Inflammatory macrophage treated with lipopolysaccharide for 1 hour (primary cell): ENCODE measurements at places on chromosomes 6 and 20.

GRCh38 chr20:56440346-56441007 is 27.9 kb upstream of the RTF2 start:
- no peak for DNase-seq

DNA sequence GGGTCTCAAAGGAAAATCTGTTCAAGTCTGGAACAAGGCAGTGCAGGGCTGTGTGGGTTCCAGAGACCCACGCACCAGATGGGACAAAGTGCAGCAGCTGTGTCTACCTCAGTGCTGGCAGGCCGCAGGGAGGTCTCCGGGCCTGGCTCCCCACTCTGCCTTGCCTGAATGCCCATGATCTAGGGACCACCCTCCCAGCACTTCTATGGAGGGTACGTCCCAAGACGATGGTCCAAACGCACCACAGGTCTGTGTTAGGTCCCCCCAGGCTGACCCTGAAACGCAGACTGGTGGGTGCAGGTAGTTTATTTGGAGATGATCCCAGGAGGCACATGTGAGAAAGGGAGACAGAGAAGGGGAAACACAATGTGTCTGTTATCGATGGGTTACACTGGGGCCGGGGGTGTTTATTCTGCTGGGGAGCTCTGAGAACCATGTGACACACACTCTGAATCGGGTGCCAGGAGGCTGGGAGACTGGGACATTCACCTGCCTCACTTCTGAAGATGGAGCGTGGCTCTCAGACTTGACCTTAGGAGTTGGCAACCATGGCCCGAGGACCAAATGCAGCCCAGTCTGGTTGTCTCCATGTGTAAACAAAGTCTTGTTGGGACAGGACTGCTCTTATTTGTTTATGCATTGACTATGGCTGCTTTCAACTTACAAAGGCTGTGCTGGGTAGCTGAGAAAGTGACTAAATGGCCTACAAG is 21.7 kb downstream of the CST9L start:
- DNase-seq = no peak

DNA sequence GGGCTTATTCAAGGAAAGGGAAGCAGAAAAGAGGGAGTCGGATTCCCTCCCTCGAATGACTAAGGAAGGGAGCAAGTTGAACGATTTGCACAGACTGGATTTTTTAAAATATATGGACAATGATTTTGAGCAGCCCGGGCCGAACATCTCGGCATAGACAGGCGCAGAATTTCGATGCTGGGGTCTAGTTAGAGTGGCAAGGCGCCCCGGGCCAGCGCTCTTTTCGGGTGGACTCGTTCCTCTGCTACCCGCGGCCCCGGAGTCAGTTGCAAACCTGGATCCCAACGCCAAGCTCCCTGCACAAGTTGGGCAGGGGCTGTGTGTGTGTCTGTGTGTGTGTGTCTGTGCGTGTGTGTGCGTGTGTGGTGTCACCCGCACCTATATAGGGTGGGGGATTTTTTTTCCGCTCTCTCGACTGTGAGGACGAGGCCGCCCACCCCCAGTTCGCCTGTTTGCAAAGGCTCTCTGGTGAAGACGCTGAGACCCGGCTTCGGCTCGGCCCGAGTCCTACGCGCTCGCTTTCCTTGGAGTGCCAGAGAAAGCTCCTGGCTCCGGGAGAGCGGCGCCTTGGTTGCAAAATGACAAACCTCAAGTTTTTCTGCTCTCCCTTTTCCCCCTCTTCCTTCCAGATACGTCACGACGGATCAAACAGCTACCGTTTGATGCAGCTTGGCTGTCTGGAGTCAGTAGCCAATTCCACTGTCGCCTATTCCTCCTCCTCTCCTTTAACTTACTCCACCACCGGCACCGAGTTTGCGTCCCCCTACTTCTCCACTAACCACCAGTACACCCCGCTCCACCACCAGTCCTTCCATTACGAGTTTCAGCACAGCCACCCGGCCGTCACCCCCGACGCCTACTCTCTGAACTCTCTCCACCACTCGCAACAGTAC is 1.4 kb downstream of the TFAP2D start:
- no peak for DNase-seq

DNA sequence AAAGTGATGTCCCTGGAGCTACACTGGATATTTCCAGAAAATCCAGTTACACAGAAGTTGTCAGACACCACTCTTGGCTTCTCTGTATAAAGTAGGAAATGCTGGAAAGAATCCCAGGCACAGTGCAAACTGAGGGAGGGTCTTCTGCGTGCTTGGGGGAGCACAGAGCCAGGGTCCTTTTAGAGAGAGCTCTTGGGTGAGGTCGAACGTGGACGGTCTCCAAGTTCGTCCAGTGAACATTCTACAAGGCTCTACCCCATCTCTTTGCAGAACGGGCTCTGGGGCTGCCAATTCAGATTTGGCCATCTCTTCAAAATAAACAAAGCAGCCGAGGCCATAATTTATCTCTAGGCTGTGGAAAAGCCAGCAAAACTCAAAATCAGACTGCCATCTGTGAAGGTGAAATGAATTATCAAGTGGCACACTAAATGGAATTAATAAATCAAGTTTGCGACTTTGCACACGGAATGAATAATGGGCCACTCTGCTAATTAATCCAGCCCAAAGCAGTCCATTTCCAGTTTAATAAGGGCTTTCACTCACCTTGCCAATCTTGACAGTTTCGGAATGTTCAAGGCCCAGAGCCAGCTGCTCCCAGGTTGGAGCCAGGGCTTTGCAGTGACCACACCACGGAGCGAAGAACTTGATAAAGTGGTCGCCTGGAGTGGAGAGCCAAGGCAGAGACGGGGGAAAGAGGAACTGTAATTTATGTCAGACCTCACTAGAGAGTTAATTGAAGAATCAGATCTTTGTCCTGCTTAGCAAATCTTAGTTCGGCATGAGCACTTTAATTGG is 19.3 kb downstream of the TXNDC5 start:
- DNase-seq = no peak

- DNase-seq = no peak
Observed at GRCh38 chr20:289693-290083, 862 bp downstream of the C20orf96 start.

DNA sequence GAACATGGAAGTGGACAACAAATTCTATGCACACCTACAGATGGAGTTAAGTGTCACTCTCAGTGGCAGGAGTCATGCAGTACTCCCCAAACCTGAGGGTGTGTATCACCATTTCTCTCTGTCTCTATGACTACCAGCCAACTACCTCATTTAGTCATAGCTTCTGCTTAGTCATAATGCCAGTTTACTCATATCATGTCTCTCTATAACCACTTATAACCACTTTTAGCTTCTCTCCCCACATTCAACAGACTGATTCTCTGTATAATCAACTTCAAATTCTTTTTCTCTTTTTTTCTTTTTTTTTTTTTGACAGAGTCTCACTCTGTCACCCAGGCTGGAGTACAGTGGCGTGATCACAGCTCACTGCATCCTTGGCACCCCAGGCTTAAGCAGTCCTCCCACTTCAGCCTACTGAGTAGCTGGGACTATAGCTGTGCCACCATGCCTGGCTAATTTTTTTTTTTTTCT is 13.8 kb upstream of the GTF3C6 start:
- peak; percentile 97 for DNase-seq

GRCh38 chr6:16494793-16495192 is 256.4 kb downstream of the GMPR start:
- DNase-seq = no peak

DNA sequence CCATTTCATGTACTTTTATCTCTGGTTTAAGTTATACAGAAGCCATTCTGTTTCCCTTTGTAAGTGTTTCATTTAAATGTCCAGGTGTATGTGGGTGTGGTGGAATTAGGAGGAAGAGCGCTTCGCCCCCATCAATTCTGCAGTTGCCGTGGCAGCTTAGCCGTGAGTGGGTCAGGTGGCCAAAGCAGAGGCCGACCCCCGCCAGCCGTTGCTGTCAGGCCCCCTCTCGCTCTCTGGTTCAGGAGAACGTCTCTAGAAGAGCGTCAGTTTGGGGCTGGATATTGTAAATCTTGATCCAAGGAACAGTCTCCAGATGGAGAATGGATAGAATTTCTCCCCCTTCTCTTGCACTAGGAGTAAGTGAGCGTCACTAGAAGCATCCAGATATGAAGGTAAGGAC is 367.4 kb downstream of the FOXA2 start:
- DNase-seq = no peak

GRCh38 chr6:3625149-3625979 is 126.1 kb downstream of the PXDC1 start:
- no peak for DNase-seq

DNA sequence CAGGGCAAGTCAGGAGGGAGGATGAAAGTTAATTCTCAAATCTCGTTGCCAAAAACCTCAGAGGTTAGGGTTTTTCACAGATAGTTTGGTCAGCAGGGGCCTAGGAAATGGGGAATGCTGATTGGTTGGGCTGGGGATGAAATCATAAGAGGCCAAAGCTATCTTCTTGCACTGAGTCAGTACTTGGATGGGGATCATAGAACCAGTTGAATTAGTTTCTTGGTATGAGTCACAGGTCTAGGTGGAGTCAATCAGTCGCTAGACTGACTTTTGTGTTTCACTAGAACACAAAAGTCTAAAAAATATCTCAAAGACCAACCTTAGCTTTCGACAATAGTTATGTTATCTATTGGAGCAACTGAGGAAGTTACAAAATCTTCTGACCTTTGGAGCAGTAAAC is 368.5 kb downstream of the TBC1D32 start:
- no peak for DNase-seq

- DNase-seq = no peak
Observed at GRCh38 chr6:167090171-167090570, 32.7 kb upstream of the CCR6 start.

- DNase-seq = peak; percentile 78
Observed at GRCh38 chr6:28349892-28350737, at the start of gene ZKSCAN3. Gene ZKSCAN3 (plus strand): TSS chr6:28349947. CDS start chr6:28359587, 9,640 bp downstream.

GRCh38 chr20:34514897-34515483 is 1.2 kb upstream of the DYNLRB1 start:
- DNase-seq = no peak

DNA sequence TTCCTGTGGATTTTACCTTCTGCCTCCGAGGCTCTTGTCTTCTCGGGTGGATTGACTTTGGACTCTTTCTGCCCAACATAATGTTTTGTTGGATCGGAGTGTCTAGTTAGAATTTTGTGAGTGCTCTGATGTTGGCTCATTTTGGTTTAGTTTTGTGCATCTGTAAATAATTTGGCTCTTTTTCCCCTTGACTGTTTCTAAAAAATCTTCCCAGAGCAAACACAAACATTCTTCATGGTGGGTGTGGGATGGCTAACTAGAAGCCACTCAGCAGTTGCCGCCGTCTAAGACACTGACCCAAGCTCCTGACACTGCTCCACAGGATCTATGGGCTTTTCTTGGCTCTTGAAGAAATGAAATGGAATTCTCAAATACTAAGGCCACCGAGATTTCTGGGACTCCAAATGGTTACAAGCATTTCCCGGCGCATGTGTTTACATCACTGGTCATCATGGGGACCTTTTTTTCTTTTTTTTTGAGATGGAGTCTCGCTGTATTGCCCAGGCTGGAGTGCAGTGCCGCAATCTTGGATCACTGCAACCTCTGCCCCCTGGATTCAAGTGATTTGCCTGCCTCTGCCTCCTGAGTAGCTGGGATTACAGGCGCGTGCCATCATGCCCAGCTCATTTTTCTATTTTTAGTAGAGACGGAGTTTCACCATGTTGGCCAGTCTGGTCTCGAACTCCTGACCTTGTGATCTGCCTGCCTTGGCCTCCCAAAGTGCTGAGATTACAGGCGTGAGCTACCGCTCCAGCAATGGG is 92.0 kb upstream of the FRMD1 start:
- no peak for DNase-seq

GRCh38 chr20:19767070-19767469 is 9.0 kb downstream of the RIN2 start:
- DNase-seq = no peak

DNA sequence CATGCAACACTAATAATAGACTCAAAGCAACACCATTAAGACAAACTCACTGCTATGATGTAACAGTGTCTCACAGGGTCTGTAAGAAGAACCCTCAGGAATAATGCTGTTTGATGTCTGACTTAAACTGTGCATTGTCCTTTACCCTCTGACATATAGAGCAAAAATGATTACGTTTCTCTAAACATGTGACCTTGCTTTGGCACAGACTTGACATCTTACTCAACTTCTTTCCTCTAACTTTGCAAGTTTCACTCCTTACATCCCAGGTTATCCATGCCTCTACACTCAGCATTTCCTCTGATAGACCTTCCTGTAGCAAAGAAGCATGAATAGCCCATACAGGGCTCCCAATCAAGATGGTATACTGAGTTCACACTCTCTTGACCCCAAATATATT is 252.7 kb downstream of the UST start:
- DNase-seq = no peak

GRCh38 chr20:46027245-46027853 is 1.7 kb upstream of the SLC12A5 start:
- DNase-seq = no peak

GRCh38 chr20:16069389-16070010 is 503.7 kb downstream of the KIF16B start:
- DNase-seq = peak; percentile 31

- no peak for DNase-seq
Observed at GRCh38 chr6:134553936-134554335, 236.0 kb upstream of the SGK1 start.

DNA sequence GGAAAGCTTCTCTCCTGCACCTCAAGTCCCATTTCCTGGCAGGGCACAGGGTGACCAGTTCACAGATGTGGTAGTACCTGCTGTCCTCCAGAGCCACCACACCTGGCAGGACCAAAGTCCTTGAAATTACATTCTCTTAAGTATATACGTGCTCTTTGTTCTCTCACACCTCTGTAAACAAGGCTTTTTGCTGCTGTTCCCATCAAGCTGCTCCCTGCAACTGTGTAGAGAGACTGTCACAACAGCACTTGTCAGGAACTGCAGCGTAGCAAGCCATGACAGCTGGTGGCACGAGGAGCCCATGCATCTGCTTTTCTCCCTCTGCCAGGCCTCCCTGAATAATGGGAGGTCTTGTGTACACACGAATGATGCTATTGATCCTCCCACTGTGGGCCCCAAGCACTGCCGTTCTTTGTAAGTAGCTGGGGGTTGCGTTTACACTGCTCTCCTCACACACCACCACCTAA is 431.8 kb downstream of the CD83 start:
- DNase-seq = no peak
